ENCODE measurements at places on chromosomes 7 and 10. TPM values are rescaled to one million over a fixed set of nuclear protein-coding genes. Genes with fewer than 3 reads are reported as not detected.

The DYNC1I1 gene
- total RNA-seq = 51.2 TPM

The HOXA1 gene
- not detected for total RNA-seq

The HTR7 gene
- 14.1 TPM for total RNA-seq

The ANKRD7 gene
- total RNA-seq = 16.8 TPM

The EPHA1 gene
- 7.8 TPM for total RNA-seq

The CD36 gene
- 55.6 TPM for total RNA-seq

The PRR15 gene
- not detected for total RNA-seq

The PLAU gene
- 2.1 TPM for total RNA-seq

The PON2 gene
- total RNA-seq = 141 TPM

The HKDC1 gene
- 2.1 TPM for total RNA-seq

The VSTM2A gene
- 200 TPM for total RNA-seq

The WASHC2A gene
- total RNA-seq = 43.6 TPM

The OR9A2 gene
- 0.69 TPM for total RNA-seq

The DNTT gene
- not detected for total RNA-seq

The ACTL6B gene
- total RNA-seq = 90.4 TPM

The OR6B1 gene
- total RNA-seq = not detected

The GNAT3 gene
- not detected for total RNA-seq

The AOAH gene
- total RNA-seq = 5.3 TPM

The CAV2 gene
- total RNA-seq = 12.2 TPM

The ALOX5 gene
- total RNA-seq = 3.2 TPM

The EGFR gene
- total RNA-seq = 24.0 TPM

The CPXM2 gene
- total RNA-seq = 4.8 TPM

The MDFIC gene
- 13.1 TPM for total RNA-seq

Data from diencephalon (tissue), 1 donor.